NCI-H187 treated with DMSO at 0.1 percent for 48 hours (cell line): ENCODE measurements at places on chromosomes 1 and 21.

DNA sequence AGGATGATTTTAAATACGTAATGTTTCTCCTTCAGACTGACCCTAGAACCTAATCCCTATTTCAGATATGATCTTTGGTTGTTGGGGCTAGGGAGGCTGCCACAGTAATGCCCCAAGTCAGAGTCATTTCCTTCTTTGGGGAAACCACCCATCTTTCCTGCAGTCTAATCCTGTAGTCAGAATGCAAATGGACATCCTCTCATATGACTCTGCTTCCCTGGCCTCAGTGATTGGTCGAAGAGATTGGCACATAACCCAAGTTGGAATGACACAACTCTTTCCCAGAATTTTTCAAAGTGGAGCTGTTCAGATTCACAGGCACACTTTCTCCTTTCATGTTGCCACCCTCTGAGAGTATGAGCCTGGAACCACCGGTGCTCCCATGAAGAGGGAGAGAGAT, 58.8 kb upstream of the ZNF644 start:
- no peak for DNase-seq

DNA sequence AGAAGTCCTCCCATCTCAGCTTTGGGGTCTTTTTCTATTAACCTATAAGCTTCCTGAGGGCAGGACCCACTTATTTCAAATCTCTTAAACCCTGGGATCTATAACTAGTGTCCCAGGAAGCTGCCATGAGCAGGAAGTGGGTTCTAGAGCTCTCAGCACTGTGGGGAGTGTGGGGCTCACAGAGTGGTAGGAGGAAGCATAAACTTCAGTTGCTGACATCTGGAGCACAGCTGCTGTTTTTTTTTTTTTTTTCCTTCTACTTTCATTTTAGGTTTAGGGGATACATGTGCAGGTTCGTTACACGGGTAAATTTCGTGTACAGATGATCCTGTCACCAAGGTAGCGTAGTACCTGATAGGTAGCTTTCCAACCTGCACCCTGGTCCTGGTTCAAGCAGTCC, 59.3 kb downstream of the AK4 start:
- DNase-seq: no peak

GRCh38 chr1:228141226-228142044, 1.4 kb downstream of the GUK1 start:
- no peak for DNase-seq

DNA sequence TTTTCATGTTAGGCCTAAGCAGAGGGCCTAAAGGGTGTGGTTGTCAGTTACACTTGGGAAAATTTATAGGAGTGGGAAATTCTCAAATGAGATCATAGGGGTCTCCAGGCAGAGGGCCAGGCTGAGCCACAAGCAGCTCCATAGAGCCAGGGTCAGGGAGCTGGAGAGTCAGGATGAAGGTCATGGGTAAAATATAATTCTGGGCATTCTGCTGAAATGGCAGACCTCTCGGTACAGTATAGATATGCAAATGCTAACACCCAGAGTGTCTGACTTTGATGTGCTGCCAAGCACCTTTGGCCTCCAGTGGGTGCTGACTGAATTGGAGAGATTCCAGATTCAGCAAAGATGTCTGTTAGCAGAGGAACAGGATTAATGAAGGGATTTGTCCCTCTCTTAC, 40.1 kb downstream of the DNM3 start:
- DNase-seq: no peak

GRCh38 chr1:30321246-30321910, 402.0 kb downstream of the MATN1 start:
- DNase-seq: no peak

DNA sequence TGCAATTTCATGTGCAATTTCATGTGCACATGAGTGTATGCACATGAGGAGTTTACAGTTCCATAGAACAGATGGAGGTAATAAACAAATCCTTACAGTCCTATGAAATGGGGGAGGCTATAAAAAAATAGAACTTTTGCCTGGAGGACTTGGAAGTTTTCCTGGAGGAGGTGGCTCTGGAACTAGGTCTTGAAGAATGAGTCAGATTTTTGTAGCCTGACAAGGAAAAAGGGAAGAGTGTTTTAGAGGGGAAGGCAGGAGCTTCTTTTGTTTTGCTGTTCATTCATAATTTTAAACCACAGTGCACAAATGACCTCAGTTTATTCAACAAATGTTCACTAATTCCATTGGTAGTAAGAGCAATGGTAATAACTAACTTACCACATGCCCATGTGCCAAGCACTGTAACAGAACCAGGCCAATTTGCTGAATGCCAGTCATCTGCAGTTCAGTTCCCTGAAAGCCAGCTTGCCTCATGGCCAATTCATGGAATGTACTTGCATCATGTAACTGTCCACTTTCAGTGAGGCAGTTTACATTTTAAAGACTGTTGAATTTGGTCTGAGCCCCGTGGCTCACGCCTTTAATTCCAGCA, 2.7 kb downstream of the DIO1 start:
- DNase-seq: no peak

DNA sequence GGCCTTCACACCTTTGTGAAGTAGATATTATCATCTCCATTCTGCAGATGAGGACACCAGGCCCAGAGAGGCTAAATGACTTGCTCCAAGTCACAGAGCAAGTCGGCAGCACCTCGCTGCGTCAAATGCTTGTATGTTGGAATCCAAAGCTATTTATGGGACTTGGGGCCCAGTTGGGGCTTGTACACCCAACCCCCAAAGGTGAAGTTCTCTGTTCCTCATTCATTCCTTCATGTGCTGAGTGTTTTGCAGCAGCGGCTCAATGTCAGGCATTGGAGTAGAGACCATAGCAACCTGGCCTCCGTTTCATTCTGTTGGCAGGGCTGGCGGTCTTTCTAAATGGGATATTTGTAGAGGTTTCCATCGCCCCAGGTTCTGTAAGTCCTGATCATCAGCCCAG, 113.4 kb upstream of the SLC25A33 start:
- DNase-seq: no peak

DNA sequence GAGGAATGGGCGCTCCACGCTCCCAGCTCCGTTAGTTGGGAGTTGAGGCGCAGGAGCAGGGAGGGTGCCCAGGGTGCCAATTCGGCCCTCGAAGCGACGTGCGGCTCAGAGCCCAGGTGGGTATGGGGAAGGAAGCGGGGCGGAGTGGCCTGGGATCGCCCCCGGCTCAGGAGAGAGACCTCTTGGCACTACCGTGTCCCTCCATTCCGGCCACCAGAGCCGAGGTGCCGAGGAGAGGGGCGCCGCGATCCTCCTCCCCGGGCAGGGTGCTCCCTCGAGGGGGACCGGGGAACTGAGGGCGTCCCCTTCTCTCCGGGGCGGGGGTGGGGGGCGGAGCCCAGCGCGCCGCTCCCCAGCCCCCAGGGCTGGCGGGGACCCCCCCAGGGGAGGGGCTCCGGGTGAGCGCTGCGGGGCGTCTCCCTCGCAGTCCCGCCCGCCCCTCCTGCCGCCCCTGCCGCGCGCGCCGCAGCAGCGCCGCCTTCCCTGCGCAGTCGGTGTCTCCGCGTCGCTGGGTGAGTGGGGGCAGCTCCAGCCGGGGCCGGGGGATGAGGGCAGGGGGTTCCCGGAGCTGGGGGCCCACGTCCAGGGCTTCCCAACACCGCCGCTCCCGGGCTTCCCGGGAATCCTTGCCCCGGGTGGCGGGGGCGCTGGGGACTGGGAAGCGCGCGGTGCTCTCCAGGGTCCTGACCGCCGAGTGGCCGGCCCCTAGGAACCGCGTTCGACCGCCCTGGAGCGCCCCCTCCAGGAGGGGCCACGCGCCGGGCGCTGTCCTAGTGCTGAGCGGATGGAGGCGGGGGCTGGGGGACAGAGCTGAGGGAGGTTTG, at the start of gene HPCA:
Gene HPCA (plus strand): TSS at position 488 of the 824 bp plus-strand sequence. CDS start 2,408 bp downstream, outside the sequence.
- no peak for DNase-seq

DNA sequence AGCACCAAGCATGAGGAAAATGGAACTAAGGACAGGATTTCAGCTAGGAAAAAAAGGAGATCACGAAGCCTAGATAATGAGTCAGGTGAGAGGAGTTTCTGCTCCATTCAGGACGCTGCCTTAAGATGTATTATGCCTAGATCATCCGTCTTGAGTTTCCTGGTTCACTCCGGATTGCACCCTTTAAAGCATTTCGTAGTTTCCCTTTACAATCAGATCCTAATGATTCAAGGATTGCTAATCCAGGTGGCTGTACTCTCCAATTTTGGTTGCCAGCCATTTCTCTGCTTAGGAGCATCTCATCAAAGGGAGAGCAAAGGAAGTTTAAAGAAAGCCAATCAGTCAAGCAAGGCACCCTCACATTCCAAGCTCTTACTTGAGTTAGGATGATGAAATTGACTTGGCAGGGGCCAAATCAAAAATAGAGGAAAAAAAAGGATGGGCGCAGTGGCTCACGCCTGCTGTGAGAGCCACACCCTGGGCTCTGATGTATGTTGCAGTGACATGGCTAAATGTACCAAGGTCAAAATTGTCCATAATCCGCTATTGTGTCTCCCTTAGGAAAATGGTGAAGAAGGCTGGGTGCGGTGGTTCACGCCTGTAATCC, 156.9 kb upstream of the SOD1 start:
- no peak for DNase-seq

GRCh38 chr1:202349206-202349928, 868 bp downstream of the PPP1R12B start:
- DNase-seq: no peak

DNA sequence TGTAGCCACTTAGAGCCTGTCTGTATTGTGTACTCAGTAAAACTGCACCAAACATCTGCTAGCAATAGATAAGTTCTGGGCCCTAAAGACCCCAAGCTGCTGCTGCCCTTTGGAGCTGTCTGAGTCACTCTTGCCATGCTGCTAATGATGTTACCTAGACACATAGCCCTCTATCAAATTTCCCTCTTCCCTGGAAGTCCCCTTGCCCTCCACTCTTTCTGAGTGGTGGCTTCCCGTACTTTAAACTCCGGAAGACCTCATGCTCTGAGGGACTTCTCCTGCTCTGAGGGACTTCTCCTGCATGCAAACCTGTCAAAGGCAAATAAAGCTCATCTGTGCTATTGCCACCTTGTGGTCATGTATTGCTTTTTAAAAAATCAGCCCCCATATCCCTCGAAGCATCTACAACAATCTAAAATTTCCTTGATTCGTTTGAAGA, 34.0 kb downstream of the FH start:
- DNase-seq: no peak

DNA sequence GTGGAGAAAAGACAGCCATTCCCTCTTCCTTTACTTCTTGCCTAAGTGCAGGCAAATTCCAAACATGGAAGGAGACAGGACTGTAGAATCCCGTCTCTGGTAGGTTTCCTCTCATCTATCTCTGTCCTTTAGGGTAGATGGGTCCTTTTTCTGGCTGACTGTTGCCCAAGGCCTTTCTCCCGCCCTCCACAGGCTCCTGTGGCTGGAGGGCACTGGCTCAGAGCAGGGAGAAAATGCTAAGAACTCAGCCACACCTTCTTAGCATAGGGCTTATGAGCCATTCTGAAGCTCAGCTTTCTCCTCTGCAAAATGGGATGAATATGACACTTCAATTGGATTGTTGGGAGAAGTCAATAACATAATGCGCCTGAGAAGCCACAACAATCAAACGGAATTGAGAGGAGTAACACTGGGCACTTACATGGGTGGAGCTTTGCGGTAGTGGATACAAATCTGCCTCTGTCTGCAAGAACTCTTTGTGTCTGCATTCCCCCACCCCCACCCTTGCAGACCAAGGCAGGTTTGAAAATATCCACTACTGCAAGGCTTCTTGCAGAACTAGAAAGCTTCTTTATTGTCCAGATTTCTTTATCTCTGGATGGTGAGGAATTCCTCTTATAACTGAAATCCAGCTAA, 94.7 kb downstream of the CSMD2 start:
- DNase-seq: no peak

DNA sequence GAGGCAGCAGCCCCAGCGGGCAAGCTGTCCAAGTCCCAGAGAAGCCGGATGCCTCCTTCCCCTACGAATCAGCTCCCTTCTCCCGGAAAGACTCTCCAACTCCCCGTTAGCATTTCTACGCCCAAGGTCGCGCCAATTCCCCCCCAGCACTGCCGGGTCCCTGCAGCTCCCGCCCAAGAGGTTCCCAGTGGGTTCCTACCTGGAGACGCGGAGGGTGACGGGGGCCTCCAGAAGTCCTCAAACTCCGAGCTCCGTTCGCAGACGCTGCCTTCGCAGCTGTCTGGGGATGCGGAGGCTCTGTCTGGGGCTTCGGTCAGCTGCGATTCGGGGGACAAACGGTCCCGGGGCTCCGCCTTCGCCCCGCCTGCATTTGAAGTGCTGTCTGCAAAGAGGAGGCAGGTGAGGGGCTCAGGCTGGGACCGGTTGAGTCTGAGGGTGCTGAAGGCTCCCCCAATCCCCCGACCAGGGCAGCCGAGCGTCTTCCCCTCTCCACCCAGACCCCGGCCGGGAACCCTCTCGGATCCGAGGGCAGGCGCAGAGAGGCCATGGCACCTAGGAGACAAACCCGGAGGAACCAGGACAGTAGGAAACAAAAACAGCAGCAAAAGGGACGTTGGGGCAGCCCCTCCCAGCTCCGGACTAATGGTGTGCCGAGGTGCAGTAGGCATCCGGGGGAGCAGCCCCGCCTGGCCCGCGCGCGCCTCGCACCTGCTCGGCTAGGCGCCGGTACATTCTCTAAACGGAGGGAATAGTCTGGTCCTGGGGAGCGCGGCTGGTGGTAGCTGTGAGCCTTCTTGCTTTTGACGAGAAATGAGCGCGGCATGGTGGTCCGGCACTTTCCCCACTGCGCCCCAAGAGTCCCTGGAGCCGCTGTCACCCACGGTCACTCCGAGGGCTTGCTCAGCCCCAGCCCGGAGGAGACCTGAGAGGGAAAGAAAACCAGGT, 3.8 kb downstream of the GFI1 start:
- DNase-seq: no peak

DNA sequence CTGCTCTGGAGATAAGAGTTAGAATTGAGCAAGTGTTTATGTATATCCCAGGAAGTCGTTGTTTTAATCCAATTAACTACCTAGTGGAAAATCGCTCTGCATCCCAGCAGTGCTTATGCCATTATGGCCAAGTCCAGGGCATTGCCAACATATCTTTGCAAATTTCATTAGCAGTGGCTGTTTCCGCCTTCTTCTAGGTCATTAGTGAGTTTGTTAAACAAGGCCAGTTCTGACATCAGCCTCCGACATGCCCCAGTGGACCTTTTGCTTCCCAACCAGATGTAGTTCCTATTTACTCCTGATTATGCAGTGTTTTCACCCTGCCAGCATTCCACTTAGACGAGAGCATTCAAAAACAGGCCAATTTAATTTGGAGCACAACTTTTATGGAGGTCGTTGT, 106.8 kb upstream of the FAM78B start:
- DNase-seq: no peak

DNA sequence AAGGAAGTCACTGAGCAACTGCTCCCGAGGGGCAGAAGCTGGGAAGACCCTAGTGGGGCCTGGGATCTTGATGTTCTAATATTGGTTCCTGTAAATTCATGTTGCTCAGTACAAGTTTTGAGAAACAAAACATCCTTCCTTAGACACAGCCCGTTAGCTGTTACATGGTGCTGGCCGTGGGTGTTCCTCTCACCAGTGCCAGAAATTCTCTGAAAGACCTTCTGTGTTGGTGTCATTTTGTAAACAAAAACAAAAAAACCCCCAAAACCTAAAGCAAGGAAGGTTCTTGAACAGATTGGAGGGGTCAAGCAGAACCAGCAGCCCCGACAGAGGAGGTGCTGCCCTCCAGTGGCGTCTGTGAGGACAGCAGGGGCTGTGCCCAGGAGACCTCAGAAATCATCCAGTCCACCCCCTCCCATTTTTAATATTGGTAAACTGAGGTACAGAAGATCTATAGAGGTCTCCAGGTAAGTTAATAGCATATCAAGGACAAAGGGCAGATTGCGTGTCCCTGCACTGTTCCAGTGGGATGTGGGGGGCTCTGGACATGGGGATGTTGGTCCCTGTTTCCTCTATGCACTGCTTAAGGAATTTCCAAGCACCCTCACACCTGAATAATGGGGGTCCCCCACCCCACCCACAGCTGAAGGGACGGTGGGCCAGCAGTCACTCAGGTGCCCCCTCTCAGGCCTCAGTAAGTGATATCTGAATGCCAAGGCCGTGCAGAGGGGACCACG, 38.2 kb downstream of the SLC2A7 start:
- no peak for DNase-seq
